ENCODE measurements at places on chromosomes 1 and 21.

DNA sequence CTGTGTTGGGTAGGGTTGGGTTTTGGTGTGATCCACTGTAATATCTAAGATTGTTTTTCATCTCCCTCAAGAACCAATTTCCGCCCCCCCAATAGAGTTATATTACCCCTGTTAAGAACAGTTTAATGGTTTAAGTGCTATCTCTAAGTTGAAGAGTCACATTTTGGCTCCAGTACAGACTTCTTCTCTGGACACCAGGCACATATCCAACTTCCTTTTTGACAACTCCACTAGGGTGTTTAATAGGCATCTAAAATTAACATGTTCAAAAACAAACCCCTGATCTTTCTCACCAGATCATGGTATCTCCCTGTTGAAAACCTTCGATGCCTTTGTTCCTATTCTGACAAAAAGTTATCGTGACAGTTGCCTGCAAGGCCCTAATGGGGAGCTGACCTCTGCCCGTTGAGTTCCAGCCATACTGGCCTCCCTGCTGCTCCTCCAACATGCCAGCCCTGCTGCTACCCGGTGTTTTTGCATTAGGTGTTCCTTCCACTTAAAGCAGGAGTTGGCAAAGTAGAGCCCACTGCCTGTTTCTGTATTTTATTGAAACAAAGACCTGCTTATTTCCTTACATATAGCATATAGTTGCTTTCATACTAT is 18.6 kb downstream of the USP24 start:
- no peak for DNase-seq

DNA sequence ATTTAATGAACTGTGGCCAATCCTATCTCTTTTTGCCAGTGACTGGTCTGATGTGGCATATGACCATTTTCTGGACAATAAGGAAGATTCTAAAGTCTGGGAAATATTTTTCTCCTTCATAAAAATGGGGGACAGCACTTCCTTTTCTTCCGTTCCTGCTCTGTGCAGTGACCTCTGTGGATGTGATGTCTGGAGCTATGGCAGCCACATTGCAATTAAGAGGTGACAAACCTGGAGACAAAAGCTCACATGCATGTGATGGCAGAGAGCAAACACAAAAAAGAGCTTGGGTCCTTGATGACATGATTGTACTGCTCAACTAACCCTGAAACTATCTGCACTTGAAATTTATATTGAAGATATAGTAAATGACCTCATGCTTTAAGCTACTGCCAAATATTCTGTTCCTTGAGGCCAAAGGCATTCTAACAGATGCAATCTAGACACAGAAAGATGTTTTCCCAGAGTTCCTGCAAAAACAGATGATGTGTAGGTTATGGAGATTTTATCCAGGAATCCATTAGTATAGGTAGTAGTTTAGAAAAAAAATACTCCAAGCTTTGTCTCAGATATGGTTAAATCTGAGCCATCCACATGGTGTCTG is 2.2 kb upstream of the MAGI3 start:
- DNase-seq = no peak

GRCh38 chr1:210405316-210405715 is 76.6 kb downstream of the HHAT start:
- no peak for DNase-seq

- DNase-seq = no peak
These were observed 2.5 kb downstream of the KRTAP10-4 start for GRCh38 chr21:44576025-44576420.

DNA sequence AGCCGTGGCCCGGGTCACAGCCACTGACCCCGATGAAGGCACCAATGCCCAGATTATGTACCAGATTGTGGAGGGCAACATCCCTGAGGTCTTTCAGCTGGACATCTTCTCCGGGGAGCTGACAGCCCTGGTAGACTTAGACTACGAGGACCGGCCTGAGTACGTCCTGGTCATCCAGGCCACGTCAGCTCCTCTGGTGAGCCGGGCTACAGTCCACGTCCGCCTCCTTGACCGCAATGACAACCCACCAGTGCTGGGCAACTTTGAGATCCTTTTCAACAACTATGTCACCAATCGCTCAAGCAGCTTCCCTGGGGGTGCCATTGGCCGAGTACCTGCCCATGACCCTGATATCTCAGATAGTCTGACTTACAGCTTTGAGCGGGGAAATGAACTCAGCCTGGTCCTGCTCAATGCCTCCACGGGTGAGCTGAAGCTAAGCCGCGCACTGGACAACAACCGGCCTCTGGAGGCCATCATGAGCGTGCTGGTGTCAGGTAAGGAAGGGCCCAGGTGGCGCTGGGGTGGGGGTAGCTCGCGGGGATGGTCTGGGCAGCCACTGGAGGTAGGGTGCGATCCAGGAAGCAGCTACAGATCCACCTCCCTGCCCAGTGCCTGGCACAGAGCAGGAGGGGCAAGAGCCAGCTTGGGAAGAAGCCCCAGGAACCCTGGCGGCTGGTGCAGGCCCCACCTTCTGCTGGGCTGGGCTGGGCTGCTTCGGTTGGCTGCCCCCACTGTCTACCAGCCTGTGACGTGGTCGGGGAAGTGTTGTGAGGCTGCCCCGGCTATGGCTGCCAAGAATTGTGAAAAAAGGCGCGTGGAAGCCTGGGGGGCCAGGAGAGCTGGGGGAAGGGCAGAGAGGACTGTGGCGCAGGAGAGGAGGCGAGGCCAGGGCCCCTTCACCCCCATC is 3.8 kb downstream of the CELSR2 start:
- DNase-seq = no peak

DNA sequence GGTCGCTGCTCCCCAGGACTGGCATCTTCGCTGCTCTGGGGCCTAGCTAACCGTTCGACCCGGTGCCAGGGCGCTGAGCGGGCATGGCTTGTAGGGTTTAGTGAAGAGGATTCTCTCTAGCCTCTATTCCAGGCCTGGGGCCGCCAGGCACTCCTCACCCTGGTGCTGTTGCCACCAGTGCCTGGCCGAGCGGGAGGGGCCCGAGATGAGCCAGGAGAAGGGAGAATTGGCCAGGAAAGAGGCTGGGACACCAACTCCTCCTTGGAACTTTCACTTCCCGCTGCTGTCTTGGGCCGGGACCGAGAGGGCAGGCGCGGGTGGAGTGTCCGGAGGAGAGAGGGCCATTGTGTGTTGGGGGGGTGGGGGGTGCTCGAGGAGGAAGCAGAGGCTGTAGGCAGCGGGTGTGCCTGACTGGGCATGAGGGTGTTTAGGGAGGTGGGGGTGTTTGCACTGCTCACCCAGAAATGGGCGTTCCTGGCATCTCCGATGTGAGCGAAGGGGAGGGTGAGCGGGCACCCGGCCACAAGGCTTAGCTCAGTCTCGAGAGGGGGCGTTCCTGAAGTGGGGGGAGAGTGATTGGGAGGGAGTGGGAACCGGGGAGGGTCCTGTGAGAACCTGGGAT is 772 bp downstream of the ADAM15 start:
- DNase-seq = no peak

DNA sequence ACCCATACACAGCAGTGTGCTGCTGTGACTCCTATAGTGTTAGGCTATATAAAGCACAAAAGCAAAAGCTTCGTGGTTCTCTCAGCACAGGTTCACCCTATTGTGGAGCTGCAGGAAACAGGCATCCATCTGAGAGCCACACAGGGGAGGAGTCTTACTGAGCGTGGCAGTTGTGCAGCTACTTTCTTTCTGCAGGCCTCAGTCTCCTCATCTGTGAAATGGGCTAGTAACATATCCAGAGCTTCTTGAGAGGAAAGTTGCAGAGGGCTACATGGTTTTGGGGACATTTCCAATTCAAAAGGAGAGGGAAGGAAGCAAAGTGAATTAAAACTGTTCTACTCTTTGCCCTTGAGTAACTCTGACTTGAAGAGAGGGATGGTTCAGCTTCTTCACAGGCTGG is 142.0 kb downstream of the FOXD2 start:
- no peak for DNase-seq

GRCh38 chr1:86849756-86850155 is 64.2 kb downstream of the SELENOF start:
- no peak for DNase-seq

- no peak for DNase-seq
These were observed 14.2 kb downstream of the WDR4 start for GRCh38 chr21:42864815-42865775.

- DNase-seq = no peak
These were observed 251.3 kb downstream of the SDCCAG8 start for GRCh38 chr1:243507001-243507671.

DNA sequence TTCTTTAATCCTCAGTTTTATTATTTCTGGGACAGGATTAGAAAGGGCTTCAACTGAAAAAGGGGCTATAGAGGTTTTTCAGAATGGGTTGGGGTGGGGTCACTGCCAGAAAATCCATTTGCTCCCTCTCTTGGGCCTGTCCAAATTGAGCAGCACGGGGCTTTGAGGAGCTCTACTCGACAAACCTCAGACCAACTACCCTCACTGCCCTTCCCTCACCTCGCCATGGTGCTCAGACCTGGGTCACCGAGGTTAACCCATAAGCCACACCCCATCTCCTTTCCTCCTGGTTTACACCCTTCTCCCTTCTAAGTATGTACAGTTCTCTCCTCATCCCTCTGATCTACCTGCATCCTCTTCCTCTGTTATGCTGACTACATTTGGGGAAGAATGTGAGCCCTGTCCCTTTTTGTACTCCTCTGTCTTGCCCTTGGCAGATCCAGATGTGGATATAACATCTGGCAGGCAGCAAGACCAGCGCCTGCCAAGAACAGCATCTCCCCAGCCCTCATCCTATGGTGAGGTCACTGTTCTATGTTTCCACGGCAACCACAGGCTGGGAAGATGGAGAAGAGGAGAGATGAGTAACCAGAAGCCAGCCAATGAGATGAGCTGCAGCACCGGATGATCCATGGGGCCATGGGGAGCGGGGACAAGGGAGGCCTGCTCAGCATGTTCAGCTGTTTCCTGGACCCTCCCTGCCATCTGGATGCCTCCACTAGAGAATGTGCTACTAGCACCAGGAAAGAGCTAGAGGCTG is 3.7 kb upstream of the FABP3 start:
- peak; percentile 71 for DNase-seq

DNA sequence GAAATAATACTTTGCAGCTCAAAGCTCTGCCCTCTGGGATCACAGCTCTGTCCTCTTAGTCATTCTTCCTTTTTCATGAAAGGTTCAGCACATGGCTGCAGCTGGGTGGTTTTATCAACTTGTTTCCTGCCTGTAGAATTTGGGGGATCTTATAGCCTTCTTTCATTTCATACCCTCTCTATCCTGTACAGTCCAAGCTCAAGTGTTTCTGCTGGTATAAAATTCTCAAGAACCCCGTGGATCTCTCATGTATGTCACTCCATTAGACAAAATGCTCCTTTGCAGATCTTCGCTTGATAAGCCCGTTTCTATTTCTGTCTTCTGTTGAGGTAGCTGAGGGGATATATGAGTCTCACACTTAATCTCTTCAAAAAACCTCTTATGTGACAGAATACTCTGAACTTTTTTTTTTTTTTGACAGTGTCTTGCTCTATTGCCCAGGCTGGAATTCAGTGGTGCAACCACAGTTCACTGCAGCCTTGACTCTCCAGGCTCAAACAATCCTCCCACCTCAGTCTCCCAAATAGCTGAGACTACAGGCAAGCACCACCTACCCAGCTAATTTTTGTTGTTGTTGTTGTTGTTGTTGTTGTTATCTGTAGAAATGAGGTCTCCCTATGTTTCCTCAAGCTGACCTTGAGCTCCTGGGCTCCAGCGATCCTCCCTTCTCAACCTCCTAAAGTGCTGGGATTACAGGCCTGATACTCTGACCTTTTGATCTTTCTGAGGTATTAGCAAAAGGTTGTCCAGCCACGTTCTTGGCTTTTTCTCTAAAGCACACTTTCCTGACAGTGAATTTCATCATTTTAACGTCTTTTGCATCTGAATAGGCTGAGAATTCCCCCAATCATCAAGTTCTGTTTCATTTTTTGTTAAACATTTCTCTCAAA is 24.6 kb upstream of the COL9A2 start:
- DNase-seq = no peak

DNA sequence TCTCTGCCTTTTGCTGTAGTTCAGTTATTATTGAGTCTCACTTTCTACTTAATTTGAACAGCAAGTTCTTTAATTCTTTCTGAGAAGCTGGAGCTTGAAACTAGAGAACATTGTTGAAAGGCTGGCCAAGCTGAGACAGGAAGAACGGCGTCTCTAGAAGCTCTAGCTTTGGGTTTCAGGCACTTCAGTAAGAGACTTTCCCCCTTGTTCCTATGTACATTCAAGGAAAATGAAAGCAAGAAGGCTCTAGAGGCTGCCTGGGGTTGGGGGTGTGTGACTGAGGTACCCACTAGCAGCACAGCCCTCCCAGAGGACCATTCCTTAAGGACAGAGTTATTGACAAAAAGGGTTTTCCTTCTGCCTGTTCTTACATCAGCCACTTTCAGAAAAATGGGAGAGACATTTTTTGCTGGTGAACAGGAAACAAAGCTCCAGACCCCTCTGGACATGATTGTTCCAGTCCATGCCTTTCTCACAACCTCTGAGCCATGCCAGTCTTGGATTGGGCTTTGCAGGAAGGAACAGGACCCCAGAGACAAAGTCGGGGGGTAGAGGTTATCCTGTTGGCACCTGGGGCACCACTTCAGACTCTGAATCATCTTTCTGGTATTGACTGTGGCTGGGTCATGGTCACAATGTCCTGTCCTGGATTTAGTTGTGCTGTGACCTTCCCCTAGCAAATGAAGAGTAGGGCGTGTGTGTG is 63.1 kb downstream of the LAMC2 start:
- DNase-seq = no peak

DNA sequence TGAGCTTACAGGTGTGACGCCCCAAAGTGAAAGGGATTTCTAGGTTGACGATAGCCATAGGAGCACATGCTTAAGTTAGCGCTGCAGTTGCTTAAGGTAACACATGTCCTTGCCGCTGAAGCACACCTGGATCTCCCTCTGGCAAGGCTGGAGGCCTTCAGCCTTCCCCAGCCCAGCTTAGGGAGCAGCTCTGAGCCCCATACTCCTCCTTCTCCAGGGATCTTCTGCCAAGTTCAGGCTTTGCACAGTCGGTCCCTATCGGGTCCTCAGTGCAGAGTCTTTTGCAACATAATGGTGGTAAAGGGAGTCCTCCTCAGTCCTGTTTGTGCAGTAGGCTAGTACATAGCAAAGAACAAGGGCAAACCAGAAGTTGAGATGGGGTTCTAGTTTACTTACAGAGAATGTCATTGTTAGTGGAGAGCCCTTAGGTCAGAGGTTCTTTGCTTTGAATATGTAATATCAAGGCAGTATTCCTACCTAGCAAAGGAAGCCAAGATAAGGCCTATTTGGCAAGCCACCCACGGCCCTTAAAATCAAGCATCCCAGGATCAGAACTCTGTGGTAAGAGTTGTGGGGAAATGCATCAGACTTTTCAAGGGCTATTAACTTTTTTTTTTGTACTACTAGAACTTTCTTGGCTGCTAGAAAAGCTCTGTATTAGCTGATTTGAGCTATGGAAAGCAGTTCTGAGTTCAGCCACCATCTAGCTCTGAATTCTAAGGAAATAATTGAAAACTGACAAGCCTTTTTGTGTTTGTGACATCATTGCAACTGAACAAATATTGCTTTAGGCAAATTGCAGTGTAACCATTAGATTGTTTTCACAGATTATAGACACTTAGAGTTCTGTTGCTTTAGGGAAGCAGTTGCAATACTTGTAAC is 1.4 kb downstream of the EVA1C start:
- DNase-seq = no peak

- no peak for DNase-seq
These were observed 11.3 kb upstream of the LRRC8D start for GRCh38 chr1:89809556-89809955.

All from HS-27A (cell line).